ENCODE measurements at places on chromosomes 5 and 9.

DNA sequence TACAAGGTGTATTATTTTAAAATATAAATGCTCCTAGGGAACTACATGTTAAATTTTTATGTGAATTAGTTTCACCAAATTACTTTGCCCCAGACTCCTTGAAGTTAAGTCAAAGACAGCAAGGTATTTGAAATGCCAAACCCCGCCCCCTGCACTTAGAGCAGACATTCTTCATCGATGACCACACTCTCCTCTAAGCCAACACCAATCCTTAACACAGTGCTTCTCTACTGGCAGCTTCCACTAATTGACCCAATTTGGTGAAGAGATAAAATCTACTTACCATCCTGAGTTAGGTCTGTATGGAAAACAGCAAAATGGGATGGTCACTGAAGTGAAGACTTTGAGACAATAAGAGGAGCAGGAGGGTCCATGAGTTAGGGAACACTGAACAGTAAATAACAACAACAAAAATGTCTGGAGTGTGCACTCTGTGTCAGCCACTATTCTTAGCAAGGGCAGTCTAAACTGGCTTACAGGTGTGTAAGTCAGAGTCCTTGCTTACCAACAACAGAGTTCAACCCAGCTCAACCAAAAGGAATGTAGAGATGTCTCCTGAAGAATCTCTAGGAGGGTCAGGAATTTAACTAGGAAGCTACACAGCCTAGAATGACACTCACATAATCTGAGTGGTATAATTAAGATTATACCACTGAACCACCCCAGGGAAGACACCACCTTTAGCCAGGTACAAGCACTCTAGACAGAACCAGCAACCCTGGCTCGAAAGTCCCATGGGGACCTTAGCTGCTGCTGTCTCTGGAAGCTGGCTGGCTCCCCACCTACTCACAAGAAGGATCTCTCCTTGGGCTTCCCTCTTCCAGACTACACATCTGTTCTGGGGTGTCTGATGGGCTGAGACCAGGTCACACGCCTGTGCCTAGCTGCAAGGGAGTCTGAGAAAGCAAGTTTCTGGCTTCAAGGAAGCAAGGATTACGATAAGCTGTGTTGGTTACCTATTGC lies 8.8 kb upstream of the UBE2QL1 start:
- no peak for DNase-seq

GRCh38 chr5:90022711-90023053 lies 386.9 kb downstream of the CETN3 start:
- no peak for DNase-seq

DNA sequence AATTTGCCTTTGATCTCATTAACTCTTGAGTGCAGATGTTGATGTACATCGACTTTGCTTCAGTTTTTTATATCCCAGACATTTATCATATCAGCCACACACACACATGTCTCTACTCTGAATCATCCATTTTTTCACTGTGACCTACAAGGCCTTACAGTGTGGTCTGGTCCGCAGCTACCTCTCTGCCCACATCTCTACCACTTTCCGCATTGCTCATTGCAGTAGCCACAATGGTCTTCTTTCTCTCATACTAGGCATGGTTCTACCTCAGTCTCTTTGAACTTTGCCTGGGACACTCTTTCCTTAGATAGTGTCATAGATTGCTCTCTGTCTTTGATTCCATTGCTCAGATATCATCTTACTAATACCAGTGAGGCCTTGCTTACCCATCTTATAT lies 87.9 kb upstream of the FSD1L start:
- peak; percentile 58 for DNase-seq

- DNase-seq = no peak
Observed at GRCh38 chr5:124742983-124743601, 3.3 kb downstream of the ZNF608 start.

GRCh38 chr5:92711956-92712355 lies 869.1 kb downstream of the NR2F1-AS1 start:
- DNase-seq = no peak

DNA sequence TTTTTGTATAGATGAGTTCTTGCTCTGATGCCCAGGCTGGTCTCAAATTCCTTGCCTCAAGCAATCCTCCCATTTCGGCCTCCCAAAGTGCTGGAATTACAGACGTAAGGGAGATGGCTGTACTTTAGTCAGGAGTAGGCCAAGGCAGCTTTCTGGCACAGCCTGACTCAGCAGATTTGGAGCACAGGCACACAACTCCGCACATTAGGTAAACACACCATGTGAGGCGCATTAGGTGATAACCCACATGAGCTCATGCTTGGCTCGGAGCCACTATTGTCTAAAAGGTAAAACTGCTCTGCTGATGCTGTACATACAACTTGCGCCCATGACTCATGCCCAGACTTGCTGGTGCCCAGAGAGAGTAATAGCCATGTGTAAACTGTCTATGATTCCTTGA lies 1157.9 kb downstream of the TAF11L14 start:
- DNase-seq = no peak

DNA sequence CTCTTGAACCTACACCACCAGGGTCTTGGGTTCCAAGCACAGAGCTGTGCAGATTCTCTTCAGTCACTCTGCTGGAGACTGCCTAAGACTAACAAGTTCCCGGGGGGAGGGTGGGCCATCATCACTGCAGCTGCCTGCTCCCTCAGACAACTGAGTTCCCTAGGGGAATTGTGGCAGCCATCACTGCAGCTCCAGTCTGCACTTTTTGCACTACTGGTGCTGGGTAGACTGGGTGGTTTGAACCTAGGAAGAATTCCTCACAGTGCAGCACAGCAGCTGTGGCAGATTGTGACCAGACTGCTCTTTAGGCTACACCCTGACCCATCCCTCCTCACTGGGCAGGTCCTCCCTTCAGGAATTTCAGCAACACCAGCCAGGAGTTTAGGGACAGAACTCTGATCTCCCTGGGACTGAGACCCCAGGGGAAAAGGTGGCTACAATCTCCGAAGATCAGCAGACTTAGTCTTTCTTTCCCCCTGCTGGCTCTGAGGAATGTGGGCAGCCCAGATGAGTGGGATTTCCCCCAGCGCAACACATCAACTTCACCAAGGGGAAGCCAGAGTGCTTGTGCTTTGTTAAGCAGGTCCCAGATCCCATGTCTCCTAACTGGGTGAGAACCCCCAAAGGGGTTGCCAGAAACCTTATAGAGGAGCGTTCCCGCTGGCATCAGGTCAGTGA lies 30.9 kb upstream of the RGMB start:
- no peak for DNase-seq

GRCh38 chr5:91166059-91166807 lies 216.9 kb downstream of the ARRDC3 start:
- no peak for DNase-seq

- DNase-seq = no peak
Observed at GRCh38 chr5:88746438-88746882, 136.5 kb downstream of the MEF2C start.

DNA sequence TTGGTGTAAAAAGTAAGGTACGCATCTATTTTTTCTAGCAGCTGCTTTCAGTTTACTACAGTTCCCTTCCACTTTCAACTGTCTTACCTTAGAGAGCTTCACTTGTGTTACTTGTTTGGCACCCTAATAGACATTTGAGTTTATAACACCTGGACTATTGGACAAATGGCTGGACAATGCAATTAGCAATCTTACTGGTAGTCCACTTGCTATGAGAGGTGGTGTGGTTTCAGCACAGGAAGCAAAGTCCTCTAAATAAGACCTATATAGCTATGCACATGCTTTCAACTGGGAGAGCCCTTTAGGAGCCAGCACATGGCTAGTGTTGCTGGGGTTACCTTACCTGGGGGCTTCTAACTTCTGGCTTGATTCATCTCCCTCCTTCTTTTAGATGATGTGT lies 119.6 kb upstream of the RANBP3L start:
- no peak for DNase-seq

DNA sequence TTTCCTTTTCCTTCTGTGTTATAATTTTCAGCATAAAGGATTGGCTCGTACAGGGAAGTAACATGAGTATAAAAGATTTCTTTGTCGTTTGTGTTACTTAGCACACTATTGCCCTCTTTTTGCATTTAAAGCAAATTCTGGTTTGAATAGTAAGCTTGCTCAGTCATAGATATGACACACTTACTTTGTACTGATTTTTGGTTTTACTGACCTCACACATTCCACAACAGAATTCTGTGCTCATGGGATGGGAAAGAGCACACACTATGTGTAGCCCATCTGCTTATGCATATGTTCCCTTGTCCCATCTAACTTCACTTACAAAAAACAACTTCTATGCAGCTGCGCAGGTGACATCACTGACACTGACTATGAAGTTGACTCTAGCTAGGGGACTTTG lies 111.9 kb upstream of the MTAP start:
- DNase-seq = no peak

DNA sequence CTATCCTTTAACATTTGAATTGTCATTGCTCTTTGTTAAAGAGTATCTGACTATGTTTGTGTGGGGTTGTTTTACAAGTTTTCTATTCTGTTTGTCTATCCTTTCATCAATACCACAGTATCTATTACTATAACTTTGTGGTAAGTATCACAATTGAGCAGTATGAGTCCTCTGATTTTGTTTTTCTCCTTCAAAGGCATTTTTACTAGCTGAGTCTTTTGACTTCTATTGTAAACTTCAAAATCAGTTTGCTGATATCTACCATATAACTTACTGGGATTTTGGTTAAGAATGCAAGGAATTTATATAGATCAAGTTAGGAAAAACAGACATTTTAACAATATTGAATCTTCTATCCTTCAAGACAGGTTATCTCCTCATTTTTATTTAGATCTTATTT lies 789.8 kb upstream of the PTPRD start:
- no peak for DNase-seq

DNA sequence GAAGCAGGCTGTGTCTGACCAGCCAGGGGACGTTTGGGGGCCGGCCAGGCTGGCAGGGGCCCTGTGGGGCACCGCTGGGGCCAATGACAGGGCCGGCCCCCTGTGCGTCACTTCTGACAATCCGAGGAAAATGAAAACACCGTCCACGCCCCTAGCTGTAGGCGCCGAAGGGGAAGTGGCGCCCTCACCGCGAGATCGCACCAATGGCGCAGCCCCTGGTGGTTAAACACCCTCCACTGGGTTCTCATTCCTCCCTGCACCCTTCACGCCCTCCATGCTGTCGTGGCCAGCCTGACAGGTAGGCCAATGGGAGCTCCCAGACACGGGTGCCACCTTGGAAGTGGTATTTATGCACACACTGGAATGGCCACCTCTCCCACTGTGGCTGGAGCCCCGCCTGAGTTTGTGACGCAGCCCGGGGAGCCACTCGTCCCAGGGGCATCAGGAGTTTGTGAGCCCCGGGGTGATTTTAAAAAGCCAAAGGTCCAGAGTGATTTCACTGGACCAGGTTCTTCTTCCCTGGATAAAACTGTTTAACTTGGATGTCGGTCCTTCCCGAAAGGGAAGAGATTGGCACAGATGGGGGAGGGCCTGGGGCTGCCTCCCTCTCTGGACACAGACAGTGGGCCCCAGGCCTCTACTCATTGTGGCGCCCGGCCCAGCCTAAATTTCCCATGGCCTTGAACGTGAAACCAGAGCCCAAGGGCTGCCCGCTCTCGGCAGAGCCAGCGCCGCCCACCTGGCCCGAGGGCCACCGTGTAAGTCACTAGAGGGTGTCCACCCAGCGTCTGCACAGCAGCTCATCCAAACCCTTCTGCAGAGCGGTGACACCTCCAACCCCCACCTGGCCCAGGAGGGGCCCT lies 49.7 kb downstream of the NKD2 start:
- DNase-seq = no peak

DNA sequence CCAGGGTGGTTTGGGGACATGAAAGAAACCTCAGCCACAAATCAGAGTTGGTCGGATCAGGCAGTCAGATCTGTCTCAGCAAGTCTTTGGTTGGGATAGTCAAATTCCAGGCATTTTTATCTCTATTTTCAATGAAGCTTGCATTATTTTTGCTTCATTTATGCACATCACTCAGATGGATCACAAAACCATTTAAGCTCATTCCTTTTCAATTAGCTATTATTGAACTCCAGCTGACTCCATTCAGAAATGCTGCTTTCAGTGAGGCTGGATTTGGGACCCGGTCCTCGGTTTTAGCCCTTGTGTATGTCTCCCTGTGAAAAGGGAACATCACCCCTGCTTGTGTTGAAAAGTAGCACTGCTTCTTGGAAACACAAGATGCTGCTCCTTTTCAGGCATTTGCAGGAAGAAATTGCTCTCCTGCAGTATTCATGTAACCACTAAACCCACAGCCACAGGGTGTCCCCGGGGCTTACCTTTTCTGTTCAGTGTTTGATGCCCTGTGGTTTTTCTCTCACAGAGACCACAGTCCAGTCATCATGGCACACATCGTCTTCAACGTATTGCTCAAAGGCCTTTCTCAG lies 232.9 kb downstream of the NFIB start:
- DNase-seq = no peak

GRCh38 chr9:132975961-132976360 lies 2.5 kb upstream of the GFI1B start:
- DNase-seq = no peak

- no peak for DNase-seq
Observed at GRCh38 chr5:169651526-169651925, 14.5 kb downstream of the DOCK2 start.

- DNase-seq = no peak
Observed at GRCh38 chr9:93185266-93186214, 1.6 kb downstream of the WNK2 start.

DNA sequence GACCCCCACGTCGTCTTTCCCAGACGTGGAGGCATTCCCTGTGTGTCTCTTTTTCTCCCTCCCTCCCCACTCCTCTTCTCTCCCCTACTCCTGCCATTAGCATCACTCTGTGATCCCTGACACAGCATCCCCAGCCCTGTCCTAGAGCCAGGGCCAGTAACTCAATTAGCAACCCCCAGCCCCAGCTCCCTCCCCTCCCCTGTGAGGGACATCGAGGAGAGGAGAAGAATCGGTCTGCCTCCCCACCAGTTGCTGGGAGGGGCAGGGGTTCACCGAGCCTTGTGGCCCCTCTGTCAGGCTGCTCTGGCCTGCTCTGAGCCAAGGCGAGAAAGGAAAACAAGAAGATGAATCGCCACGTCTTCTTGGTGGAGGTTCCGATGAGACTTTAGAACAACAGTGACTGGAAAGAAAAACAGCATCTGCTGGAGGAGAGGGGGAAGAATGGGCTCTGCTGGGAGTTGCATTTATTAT lies 123.1 kb downstream of the PAPPA start:
- DNase-seq = no peak

- DNase-seq = no peak
Observed at GRCh38 chr5:65938256-65938655, 11.9 kb downstream of the ERBIN start.

GRCh38 chr9:126763130-126763764 lies 41.6 kb upstream of the ZBTB43 start:
- no peak for DNase-seq

GRCh38 chr5:159034083-159034824 lies 65.5 kb downstream of the EBF1 start:
- DNase-seq = no peak

DNA sequence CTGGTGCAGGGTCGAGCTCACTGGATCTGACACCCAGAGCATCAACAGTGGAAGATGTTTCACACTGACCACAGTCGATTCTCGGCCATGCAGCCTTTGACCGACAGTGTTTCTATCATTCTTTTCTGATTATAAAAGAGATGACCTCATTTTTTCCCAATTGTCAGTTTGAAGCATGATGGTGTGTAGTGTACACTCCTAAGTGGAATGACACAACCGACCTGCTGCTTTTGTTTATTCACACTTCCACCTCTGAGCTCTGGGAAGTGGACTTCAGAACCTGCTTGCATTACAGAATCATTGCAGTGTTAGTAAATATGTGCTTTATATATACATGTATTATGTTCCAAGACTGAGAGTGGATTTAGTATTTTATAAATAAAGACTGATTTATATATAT lies 128.6 kb downstream of the IRX2 start:
- DNase-seq = no peak

- DNase-seq = no peak
Observed at GRCh38 chr5:170920196-170920595, 58.4 kb downstream of the RANBP17 start.
